ENCODE measurements at places on chromosomes 6 and 20.

- no peak for DNase-seq
Measured at GRCh38 chr6:151481786-151482185, 12.0 kb upstream of the CCDC170 start.

DNA sequence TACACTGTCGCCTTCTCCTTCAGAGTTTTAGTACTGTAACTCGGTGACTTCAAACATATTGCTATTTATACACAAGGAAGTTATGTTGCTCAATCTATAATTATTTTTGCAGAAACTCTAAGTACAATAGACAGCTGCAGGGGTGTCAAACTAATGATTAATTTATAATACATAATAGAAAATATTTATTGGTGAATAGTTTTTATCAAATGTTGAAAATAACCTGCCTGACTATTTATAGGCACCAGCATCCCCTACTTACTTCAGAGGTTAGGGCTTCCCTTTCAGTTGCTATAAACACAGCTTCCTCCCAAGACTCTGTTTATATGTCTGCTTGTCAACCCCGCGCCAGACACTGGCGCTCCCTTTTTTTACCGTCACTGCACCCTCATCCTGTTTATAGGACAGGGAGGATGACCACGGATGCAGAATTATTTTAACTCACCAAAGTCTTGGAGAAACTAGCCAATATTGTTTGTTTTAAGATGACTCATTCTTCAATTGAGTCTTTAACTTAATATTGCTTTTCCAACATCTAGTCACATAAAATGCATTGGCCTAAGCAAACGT lies 225.0 kb downstream of the ALDH8A1 start:
- DNase-seq: peak; percentile 31

GRCh38 chr6:85468326-85468725 lies 18.4 kb downstream of the NT5E start:
- no peak for DNase-seq

GRCh38 chr6:28081486-28081751 lies 1.1 kb downstream of the ZNF165 start:
- DNase-seq: peak; percentile 78

GRCh38 chr6:109508166-109508860 lies 25.3 kb upstream of the ZBTB24 start:
- no peak for DNase-seq

GRCh38 chr6:132279592-132280139 lies 121.6 kb downstream of the MOXD1 start:
- peak; percentile 61 for DNase-seq

DNA sequence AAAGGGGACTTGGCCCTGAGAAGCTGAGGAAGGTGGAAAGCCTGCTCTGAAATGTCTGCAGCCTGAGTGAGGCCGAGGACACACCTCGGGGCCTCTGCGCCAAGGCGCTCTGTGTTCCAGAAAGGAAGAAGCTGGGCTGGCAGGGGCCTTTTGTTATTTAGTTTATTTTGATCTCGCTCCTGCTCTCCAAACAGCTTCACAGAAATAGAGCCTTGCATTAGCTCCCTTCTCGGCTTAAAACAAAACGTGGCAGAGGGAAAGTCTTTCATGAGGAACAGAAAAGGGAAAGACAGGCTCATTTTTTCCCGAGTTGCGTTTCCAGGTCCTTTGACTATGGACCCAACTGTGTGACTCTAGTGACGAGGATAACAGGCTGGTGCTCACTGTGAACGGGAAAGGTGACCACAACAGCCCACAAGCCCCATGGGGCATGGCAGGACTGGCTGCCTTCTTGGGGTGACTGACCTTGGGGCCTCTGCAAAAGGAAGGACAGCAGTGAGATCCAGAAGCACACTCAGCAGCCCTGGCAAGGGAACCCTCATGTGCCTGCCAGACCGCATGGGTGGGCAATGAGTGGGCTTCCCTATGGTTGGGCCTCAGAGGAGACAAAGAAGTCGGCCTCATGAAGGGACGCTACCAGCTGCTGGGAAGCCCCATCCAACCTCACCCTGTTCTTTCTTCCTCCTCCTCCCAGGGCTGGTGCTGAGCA lies 18.7 kb downstream of the LEMD2 start:
- no peak for DNase-seq

DNA sequence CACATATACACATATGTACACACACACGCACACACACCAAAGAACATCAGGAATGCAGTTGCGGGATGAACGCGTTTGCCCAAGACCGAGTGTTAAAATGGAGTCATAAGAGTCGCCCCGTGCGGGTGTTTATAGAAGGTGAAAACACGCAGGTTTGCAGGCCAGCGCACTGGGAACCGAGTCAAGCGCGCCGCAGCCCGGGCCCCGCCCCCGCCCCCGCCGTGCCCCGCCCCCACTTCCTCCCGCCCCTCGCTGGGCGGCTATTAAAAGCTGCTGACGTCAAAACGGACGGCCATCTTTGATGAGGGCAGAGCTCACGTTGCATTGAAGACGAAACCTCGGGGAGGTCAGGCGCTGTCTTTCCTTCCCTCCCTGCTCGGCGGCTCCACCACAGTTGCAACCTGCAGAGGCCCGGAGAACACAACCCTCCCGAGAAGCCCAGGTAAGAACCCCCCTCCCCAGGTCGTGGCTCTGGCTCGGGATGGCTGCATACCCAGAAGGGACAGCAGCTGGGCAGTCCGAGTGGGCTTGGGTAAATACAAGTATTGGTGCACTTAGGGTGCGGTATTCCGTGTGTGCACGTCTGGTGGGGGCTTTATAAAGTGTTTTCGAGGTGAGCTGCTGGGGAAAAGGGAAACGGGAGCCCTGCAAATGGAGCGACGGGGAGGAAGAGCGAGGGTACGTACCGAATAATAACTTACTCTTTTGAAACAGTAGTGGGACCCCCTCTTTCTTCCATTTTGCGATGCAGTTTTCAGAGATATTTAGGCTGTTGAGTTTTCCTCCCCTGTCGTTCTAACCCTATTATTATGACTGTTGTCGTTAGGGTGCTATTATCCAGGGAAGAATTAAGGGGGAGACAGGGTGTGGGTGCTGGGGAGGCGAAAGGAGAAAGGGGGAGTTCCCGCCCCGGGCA lies at the start of gene SNAP25:
TSS of gene SNAP25 (plus strand) at position 295 of the 916 bp plus-strand sequence. CDS start 56,662 bp downstream, outside the sequence.
- peak; percentile 35 for DNase-seq

DNA sequence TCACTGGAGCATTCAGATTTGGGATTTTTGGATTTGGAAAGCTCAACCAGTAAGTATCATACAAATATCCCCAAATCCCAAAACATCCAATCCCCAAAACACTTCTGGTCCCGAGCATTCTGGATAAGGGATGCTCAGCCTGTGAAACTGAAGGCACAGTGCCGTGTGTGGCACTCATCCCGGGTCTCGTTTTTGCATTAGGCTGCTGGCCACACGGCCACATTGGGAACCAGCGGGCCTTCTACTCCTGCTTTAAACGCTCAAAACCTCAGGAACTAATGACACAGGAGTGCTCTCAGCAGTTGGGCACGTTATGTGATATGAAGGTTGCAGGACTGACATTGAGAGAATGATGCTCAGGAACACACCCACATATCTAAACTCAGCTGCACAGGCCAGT lies 35.6 kb downstream of the PSMG4 start:
- DNase-seq: no peak

Measured in CD4-positive, alpha-beta T cell treated with Interleukin-15 for 1 hour (primary cell).